Activated naive CD4-positive, alpha-beta T cell treated with anti-CD3 and anti-CD28 coated beads, Interleukin-2, amount 50 U/mL, for 72 hours (primary cell): ENCODE measurements at places on chromosomes 3 and 15.

DNA sequence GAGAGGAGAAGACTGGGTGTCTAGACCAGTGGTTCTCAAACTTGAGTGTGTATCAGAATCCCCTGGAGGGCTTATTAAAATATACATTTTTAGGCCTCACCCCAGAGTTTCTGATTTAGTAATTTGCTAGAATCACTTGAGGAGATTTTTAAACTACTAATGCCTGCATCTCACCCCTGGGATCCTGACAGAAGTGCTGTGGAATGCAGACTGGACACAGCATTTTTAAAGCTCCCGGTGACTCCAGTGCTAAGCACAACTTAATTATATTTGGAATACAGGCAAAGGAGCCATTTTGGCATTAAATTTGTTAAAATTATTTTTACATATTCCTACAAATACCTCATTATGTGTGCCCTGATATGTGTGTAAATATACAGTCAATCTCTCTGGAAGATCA lies 26.7 kb upstream of the COL6A6 start:
- no peak for DNase-seq

DNA sequence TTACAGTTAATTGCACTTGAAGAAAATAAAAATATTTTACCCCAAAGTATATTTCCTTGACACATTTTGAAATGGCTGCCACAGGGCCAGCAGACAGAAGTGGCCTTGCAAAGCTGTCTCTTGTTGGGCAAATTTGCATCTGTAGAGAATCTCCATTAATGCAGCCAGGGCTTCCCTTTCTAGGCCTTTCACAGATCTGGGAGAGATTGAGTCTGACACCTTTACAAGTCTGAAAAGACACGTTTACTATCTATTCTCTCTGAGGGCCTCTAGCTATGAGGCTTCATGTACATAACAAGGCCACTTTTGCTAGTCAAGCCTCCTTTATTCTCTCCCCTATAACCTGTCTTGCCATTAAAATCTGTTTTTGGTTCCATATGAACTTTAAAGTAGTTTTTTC lies 135.9 kb downstream of the ANO10 start:
- no peak for DNase-seq

- no peak for DNase-seq
These were observed 297.4 kb downstream of the PLCL2 start for GRCh38 chr3:17182166-17182565.

DNA sequence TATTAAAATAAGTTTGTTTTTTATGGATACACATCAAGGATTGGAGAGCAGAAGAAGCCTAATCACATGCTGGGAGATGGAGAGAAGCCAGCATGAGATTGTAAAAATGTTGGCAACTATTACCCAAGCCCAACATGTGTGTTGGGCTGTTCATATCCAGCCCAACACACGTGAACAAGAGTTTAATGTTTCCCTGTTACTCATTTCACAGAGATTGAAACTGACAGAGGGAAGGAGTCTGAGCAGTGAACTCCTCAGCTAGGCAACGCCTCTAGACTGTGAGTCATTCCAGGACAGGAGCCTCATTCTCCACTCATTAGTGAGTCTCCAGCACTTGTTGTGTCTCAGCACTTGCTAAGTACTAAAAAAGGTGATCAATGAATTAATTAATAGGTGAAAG lies 43.2 kb upstream of the CMSS1 start:
- DNase-seq = no peak

DNA sequence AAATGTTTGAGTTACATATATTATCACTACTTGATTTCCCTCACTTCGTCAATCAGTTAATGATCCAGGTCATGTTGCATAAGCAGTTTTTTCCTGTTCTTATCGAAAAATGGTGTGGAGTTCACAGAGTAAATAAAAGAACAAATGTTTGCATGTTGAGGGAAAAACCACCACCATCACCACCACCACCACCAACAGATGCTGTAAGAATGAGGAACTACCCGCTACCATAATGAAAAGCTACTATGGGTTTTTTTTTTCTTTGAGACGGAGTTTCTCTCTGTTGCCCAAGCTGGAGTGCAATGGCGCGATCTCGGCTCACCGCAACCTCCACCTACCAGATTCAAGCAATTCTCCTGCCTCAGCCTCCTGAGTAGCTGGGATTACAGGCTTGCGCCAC lies 27.6 kb downstream of the RUBCN start:
- DNase-seq = no peak

DNA sequence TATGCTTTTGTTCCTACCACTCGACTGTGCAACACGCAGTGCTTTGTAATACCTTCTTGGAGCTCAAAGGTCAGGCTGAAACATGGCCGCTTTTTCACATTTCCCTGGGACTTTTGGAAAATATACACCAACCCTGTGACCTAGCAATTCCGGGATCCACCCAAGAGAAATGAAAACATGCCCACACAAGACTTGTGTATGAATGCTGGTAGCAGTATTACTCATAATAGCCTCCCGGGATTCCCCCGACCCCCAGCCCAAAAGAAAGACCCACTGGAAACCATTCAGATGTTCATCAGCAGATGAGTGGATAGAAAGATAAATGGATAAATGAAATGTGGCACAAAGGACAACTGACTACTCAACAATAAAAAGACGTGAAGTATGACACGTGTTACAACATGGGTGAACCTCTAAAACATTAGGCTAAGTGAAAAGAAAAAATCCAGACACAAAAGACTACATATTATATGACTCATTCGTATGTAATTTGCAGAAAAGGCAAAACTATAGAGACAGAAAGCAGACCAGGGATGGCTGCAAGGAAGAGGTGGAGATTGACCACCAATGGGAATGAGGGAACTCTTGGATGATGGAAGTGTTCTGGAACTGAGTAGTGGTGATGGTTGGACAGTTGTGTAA lies 104.1 kb downstream of the PGPEP1L start:
- DNase-seq = no peak

- DNase-seq = no peak
These were observed 241.8 kb downstream of the WNT5A start for GRCh38 chr3:55245351-55245750.

DNA sequence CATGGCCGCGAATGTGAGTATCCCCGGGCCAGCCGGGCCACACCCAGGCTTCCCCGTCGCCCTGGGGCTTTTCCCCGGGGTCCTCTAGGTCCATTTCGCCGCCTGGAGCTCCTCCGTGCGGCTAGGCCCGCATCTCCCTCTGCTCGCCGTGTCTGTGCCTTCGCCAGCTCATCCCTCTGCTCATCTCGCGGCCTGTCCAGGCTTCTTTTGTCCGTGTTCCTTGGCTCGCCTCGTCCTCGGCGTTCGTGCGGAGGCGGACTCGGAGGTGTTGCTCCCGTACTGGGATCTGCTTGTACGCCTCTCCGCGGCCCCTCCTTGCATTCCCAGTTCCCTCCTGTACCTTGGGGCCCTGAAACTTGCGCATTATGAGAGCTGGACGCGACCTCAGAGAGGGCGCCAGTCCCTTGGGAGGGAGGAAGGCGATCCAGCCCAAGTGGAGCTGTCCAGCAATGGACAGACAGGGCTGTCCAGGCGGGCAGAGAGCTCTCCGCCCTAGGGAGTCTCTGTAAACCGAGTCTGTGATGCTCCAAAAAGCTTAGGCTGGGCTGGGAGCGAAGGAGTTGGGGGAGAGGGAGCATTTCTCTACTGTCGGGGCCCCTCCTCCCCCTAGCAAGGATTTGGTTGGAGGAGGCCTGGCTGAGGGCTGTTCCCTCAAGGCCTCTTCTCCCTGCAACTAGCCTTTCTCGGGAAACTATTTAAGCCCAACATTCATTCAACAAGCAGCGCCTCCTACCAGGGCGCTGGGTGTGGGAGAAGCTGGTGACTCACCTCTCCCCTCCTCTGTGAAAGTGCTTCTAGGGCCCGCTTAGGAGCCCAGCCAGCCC lies 553 bp downstream of the TMEM43 start:
- DNase-seq = peak; percentile 74

- no peak for DNase-seq
These were observed 11.5 kb upstream of the GATA2 start for GRCh38 chr3:128504533-128504915.

- no peak for DNase-seq
These were observed 113.1 kb upstream of the NR2E3 start for GRCh38 chr15:71697236-71697635.

DNA sequence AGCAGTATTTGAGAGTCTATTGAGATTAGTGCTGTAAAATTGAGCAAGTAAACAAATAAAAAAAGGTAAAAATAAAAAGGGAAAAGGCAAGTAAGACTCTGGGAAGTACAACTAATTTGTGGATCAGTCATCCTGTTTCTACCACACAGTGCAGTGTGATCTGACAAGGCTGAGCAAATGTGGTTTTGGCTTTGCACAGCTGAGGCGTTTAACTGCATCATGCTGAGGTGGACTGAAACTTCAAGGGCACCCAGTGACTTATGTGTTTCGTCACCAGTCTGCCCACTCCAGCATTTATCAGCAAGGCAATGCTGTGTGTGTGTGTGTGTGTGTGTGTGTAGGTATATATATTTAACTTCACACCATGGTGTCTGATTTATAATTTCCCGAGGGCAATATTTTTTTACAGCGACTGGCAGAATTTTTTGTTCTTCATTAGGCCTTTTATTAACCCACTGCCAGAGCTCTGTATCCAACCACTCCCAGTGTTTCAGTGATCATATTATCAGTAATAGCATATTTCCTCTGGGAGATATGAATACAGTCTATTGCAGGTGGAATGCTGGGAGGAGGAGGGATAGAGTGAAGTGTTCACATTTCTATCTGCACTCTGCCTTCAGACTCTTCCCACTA lies 131.5 kb upstream of the SATB1 start:
- DNase-seq = peak; percentile 85

GRCh38 chr15:85702321-85703101 lies 92.2 kb downstream of the KLHL25 start:
- no peak for DNase-seq

DNA sequence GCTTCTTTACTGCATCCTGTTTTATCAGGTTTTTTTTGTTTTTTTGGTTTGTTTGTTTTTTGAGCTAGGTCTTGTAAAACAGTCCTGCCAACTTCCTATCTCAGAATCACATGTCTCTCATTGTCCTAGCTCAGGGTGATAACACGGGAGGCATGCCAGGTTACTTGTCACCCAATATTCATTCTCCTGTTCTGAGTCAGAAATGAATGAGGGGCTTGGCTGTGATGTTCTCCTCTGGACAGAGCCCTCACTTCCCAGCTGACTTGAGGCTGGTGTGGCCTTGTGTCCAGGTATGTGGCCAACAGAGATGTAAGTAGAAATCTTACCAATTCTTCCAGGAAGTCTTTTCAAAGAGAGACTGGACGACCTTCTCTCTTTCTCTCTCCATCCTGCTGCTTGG lies 317.0 kb downstream of the GABRB3 start:
- DNase-seq = no peak

- DNase-seq = no peak
These were observed 98.8 kb upstream of the MB21D2 start for GRCh38 chr3:193016437-193016901.
